ENCODE measurements at places on chromosomes 2 and 18. TPM values are rescaled to one million over a fixed set of nuclear protein-coding genes. Genes with fewer than 3 reads are reported as not detected.

Gene SLC9A2
- total RNA-seq: 2.4 TPM

Gene KLHL41
- 2,840 TPM for total RNA-seq

Gene CAPN13
- 0.51 TPM for total RNA-seq

Gene CD8A
- total RNA-seq: 0.72 TPM

Gene TFCP2L1
- 5.8 TPM for total RNA-seq

DNA sequence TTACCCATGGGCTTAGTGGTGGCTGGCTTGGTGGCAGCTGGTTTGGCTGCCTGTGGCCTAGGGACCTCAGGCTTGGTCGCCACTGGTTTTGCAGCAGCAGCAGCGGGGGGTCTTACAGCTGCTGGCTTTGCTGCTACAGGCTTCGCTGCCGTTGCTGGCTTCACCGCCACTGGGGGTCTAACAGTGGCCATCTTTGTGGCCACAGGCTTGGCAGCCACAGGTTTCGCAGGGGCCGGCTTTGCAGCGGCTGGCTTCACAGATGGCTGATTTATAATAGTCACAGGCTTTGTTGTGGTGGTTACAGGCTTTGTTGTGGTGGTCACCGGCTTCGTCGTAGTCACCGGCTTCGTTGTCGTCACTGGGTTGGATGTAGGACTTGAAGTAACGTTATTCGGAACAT is 77.8 kb downstream of the COL6A3 start:
- DNase-seq: no peak

DNA sequence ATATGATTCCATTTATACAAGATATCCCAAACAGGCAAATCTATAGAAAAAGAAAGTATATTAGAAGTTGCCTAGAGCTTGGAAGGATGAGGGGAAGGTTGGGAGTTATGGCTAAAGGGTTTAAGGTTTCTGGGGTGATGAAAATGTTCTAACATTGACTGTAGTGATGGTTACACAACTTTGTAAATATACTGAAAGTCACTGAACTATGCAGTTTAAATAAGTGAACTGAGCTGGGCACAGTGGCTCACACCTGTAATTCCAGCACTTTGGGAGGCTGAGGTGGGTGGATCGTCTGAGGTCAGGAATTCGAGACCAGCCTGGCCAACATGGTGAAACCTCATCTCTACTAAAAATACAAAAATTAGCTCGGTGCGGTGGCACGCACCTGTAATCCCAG is 91.5 kb downstream of the ATAD2B start:
- no peak for DNase-seq

- peak; percentile 83 for DNase-seq
These were observed 555.2 kb upstream of the KLHL29 start for GRCh38 chr2:22829791-22830190.

DNA sequence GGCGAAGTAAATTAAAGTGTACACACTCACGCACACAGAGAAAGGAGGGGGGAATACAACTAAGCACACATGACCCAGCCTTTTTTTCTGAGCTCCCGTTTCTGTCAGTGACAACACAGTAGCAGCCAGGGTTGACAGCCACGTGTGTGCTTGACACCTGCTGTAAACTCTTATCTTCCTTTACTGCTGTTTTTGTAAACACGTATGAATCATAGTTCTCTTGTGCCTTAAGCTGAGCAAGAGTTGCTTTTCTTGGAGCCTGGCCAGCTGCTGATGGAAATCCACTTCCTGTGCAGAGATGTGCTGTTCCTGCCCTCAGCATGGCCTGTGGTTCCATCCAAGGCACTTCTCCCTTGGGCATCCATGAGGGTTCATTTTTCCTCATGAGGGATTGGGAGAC is 561.9 kb downstream of the GALR1 start:
- DNase-seq: peak; percentile 5

DNA sequence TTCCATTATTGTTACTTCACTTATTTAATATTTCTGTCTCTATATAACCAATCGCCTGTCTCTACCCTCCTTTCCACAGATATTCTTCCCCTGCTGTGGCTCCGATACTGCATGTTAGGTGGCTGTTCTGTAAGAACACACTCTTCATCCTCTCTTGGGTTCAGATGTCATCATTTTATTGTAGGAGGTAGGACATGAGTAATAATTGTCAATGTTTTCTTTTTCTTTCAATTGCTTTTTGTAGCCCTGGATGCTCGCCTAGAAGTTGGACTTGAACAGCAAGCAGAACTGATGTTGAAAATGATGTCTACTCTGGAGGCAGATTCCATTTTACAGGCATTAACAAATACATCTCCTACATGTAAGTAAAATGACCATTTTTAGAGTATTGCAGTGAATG is 128.6 kb downstream of the BIRC6 start:
- DNase-seq: no peak

DNA sequence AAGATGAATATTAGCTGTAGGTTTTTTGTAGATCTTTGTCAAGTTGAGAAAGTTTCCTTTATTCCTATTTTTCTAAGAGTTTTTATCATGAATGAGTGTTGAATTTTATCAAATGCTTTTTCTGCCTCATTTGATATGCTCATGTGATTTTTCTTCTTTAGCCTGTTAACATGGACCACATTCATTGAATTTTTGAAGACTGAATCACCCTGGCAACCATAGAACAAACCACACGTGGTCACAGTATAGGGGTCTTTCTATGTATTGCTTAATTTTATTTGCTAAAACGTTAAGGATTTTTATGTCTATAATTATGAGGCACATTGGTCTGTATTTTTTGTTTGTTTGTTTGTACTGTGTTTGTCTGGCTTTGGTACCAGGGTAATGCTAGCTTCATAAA is 201.7 kb upstream of the CWC22 start:
- no peak for DNase-seq

- no peak for DNase-seq
These were observed 321.4 kb downstream of the MYCN start for GRCh38 chr2:16261791-16262190.

GRCh38 chr2:10619643-10620042 is 70.1 kb downstream of the NOL10 start:
- no peak for DNase-seq

GRCh38 chr2:15667809-15668556 is 76.3 kb downstream of the DDX1 start:
- no peak for DNase-seq

GRCh38 chr18:10188971-10189810 is 265.2 kb upstream of the APCDD1 start:
- DNase-seq: no peak

DNA sequence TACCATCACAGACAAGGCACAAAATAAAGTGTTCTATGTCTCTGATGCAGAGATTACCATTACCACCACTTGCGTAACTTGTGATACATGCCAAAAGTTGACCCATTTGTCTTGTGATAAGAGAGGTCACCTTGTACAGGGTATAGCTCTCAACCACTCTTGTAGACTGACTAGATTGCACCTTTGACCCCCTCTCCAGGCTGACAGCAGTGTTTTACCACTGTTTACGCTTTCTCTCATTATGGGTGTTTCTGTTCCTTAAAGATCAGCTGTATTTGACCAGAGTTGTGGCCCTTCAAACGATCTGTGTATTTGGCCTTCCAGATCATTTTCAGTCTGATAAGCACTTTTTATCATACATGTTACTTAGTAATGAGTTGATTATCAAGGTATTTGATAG is 215.7 kb upstream of the HNMT start:
- DNase-seq: no peak

DNA sequence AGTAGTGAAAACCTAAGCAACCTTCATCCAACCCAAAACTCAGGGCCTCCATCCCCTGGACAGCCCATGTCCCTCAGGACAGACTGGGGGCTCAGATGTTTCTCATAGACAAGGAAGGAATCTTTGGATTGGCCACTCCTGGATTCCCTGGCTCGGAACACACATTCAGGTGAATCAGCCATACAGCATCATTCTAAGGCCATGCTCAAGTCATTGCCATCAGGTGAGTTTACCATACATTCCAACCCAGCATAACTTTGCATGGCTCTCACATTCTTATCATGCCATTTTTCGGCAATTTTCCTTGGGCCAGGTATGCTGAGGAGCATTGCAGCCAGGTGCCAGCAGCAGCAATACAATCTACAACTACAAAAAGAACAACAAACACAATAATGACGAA is 34.6 kb upstream of the SERPINE2 start:
- no peak for DNase-seq

- no peak for DNase-seq
These were observed 3.8 kb upstream of the ALS2 start for GRCh38 chr2:201784563-201784962.

DNA sequence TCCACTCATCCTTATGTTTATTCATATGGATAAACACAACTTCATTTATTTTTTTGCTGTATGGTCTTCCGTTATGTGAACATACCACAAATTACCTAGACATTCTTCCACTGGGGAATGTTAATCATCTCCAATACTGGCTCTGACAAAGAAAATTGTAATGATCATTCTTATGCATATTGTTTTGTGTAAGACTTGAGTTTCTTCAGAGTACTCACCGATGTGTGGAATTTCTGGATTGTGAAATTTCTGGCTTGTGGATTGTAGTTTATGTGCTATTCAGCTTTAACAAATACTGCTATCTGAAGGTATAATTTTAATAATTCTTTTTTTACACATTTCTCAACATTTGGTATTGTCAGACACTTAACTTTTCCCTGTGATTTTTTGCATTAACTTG is 212.2 kb upstream of the THUMPD2 start:
- DNase-seq: no peak

GRCh38 chr2:177746358-177746757 is 326.2 kb downstream of the PDE11A start:
- DNase-seq: no peak

- DNase-seq: peak; percentile 61
These were observed 35.8 kb downstream of the SKOR2 start for GRCh38 chr18:47215554-47216138.

DNA sequence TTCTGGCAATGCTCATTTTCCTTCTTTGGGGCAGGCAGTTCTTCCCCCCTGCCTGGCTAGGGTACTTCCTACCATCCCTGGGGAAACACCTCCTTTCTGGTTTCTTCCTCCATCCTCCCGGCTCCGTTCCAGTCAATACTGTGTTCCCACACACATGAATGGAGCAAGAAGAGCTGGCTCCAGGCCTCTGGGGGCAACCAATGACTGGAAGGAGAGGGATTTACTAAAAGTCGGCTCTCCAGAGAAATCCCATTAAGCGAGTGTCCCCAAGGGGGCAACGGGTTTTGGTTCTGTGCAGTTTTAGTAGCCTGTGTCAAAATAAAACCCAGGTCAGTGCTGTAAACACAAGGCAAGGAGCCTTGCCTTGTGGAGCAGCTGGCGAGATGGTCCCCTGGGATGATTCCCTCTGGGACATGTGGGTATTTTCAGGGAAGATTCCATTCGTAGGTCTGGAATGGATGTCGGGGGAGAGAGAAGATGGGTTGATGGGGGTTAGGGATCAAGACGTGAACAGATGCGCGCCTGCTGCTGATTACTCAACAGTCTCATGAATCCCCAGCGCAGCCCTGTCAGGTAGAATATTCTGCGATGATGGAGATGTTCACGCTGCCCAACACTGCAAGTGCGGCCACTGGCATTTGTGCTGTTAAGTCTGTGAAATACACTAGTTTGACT is 32.0 kb downstream of the EMILIN2 start:
- no peak for DNase-seq

GRCh38 chr2:168912901-168913369 is 11.8 kb downstream of the G6PC2 start:
- peak; percentile 83 for DNase-seq

GRCh38 chr2:228819701-228820100 is 451.4 kb downstream of the PID1 start:
- no peak for DNase-seq

DNA sequence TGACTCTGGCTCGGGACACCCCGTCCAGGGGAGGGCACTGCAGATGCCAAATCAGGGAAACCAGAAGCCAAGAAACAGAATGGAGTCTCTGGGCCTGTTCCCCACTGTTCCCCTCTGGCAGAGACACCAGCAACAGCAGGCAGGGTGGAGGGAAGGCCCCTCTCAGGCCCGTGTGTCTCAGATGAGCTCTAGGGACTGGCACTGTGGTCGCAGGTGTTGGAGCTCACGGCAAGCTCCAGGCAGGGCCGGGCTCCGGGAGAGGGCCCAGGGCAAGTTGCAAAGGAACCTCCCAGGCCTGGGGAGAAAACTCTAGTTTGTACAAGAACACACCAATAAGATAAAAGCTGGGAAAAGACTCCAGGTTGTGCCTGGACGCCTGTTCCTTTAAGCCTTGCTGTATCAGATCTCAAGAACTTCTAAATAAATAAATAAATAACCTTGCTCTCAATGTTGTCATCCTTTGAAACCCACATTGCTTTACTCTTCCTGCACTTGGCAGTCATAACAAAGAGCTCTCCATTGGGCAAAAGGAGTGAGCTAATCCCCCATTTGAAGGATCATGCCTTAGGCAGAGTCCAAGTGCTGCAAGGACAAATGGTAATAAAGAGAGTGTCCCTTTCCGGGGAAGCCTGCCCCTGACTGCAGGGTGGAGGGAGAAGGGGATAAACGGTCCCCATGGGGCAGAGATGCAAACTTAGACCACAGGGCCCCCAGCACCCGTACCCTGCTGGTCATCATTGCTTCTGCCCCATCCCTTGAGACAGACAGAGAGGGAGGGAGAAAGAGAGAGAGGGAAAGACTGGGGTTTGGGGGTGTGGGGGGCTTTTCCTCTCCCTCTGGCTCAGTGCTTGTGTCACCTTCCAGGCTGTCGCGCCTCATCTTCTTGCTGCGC is 33.3 kb downstream of the CNGA3 start:
- peak; percentile 13 for DNase-seq

GRCh38 chr2:128108166-128108565 is 17.2 kb downstream of the UGGT1 start:
- no peak for DNase-seq

GRCh38 chr2:225994748-225995405 is 595.4 kb downstream of the NYAP2 start:
- no peak for DNase-seq

DNA sequence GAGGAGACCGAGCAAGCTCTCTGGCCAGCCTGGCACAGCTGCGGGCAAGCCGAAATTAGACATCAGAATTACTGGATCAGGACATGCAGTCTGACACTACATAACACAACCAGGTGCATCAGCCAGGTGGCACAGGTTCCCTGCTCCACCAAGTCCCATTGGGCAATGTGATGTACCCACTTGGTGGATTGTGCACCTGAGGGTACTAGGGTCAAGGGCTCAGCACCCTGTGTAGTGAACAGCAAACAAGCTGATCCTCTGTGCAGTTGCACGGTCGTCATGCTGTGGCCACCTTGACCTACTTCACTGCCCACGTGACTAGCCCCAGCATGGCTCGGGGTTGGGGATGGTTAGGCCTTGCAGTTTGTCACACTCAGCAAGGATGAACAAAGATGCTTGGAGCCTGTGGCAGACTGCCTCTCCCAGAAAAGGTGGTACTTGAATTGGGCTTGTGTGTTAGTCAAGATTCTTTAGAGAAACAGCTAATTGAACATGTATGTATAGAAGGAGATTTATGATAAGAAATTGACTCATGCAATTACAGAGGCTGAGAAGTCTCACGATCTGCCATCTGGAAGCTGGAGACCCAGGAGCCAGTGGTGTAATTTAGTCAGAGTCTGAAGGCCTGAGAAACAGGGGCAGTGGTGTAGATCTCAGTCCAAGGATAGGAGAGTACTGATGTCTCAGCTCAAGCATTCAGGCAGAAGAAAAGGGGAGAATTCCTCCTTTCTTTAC is 71.4 kb upstream of the TMEM87B start:
- no peak for DNase-seq
